Stimulated activated CD4-positive, alpha-beta T cell treated with anti-CD3 and anti-CD28 coated beads, Interleukin-15, amount 100 ng/mL, for 48 hours (primary cell): ENCODE measurements at places on chromosomes 5 and 9.

DNA sequence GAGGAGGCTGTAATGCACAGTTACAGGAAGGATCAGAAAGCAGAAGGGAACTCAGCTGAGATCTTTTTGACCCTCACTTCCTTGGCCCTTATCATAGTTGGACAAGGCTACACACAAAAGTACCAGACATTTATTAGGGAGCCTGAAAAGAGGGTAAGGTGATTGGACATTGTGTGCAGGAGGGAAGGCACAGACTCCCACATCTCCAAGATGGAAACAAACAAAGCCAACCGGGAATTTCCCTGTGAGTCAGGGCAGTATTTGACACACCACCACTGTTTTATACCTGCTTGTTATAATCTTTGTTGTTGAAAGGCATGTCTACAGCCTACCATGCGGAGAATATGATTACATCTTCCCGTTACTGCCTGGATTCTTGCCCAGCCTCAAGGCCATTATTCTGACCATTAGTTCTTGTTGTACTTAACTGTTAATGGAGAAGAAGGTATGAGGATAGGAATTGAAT, 3.0 kb upstream of the CCNG1 start:
- DNase-seq: no peak

DNA sequence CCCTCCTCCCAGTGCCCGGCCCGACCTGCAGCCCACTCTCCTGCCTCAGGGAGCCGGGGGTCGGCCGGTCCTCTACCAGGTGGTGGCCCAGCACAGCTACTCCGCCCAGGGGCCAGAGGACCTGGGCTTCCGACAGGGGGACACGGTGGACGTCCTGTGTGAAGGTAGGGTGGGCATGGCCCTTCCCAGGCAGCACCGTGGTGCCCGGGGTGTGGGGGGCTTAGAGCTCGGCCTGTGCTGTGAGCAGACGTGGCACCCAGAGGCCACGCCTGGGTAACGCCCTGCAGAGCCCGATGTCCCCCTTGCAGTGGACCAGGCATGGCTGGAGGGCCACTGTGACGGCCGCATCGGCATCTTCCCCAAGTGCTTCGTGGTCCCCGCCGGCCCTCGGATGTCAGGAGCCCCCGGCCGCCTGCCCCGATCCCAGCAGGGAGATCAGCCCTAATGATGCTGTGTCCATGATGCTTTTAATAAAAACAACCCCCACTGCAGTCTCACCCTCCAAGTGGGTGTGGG, 7.2 kb downstream of the ENTPD8 start:
- no peak for DNase-seq

GRCh38 chr9:74117731-74118130, 379.4 kb upstream of the RORB start:
- no peak for DNase-seq

GRCh38 chr9:128091571-128091970, 23.5 kb downstream of the SLC25A25 start:
- DNase-seq: no peak

DNA sequence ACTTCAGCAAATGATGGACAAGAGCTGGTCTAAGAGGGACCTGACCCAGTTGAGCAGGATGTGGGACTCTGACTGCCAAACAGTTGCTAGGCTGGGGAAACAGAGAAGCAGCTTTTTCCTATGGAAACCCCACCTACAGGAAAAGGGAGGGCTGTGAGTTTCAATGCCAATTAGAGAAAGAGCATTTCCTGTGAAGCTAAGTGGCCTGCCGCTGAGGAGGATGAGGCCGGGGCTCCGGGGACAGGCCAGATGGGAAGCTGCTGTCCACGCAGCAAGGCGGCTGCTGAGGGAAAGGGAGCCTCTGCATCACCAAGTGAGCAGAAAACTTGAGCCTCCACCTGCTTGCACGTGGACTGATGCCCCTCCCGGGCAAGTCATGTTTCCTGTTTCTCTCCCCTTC, at the start of gene PCDH12:
Gene PCDH12 (minus strand): TSS at position 90 of the 400 bp plus-strand sequence. CDS start 351 bp downstream, outside the sequence.
- DNase-seq: no peak

GRCh38 chr5:163790497-163790896, 285.1 kb downstream of the MAT2B start:
- DNase-seq: no peak

DNA sequence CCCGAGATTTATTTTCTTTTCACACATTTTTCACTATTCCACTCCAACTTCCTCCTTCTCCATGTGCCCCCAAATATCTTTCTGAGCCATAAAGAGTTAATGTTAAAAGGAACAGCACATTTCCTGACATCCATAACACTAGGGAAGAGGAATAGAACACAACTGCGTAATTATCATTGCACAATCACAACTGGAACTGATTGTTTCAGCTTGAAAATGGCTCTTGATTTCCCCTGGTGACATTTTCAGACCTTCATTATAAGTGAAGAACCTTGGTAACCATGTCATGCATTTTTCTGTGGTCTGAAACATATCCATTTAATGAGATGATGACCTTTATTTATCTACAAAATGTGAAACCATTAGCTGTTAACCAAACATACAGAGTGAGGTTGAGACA, 82.4 kb downstream of the PCSK1 start:
- DNase-seq: no peak

DNA sequence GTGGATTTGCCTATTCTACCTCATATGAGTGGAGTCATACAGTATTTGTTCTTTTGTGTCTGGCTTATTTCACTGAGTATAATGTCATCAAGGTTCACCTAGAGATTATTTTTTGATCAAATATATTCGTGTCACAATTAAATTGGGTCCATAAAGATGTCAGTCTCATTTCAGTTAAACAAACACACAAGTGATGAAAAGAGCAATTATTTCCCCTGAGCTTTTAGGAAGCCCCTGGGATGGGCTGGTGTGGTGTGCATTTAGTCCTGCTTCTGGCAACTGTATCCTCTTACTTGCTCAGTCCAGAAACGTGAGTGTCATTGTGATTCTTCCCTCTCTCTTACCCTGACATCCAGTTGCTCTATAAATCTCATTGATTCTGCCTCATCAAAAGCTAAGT, 52.8 kb upstream of the CARTPT start:
- no peak for DNase-seq

DNA sequence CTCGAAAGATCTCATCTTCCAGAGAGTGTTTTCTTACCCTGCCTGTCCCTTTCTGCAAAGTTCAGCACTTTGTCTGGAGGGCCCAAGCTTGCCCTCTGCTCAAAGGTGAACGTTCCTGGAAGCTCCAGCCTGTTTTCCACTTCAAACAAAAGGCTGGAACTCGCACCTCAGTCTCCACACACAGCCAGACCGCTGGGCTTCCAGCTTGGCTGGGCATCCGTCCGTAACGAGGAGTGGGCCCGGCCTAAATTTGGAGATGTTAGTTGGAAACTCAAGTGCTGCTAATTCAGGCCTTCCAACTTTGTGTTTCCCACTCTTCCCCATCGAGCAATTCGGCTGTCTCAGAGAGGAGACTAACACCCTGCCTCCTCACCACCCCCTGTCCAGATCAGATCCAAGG, 35.1 kb downstream of the FGF18 start:
- no peak for DNase-seq

DNA sequence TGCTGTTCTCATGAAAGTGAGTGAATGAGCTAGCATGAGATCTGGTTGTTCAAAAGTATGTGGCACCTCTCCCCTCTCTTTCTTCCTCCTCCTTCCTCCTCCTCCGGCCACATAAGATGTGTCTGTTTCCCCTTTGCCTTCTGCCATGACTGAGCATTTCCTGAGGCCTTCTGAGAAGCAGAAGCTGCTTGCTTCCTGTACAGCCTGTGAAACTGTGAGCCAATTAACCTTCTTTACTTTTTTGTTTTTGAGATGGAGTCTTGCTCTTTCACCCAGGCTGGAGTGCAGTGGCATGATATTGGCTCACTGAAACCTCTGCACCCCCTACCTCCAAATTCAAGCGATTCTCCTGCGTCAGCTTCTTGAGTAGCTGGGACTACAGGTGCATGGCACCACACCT, 6.1 kb downstream of the S100Z start:
- peak; percentile 11 for DNase-seq

DNA sequence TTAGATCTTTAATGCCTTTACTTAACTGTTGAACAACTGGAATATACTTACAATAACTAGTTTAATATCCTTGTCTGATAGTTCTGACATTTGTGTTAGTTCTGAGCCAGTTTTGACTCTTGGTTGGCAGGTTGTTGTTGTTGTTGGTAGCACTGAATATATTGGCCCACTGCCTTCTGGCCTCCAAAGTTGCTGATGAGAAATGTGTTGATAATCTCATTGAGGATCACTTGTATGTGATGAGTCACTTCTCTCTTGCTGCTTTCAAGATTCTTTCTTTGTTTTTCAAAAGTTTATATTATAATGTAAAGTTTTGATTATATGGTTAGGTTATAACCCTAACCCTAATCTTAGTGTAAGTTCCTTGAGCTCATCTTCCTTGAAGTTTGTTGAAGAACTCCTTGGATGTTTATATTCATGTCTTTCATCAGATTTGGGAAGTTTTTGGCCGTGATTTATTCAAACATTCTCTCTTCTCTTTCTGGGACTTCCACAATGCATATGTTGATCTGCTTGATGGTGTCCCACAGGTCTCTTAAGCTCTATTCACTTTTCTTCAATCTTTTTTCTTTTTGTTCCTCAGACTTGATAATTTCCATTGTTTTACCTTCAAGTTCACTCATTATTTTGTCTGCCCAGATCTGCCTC, 149.7 kb downstream of the FGF18 start:
- DNase-seq: no peak

- DNase-seq: no peak
Measured at GRCh38 chr9:93574091-93574899, 2.1 kb upstream of the PHF2 start.

DNA sequence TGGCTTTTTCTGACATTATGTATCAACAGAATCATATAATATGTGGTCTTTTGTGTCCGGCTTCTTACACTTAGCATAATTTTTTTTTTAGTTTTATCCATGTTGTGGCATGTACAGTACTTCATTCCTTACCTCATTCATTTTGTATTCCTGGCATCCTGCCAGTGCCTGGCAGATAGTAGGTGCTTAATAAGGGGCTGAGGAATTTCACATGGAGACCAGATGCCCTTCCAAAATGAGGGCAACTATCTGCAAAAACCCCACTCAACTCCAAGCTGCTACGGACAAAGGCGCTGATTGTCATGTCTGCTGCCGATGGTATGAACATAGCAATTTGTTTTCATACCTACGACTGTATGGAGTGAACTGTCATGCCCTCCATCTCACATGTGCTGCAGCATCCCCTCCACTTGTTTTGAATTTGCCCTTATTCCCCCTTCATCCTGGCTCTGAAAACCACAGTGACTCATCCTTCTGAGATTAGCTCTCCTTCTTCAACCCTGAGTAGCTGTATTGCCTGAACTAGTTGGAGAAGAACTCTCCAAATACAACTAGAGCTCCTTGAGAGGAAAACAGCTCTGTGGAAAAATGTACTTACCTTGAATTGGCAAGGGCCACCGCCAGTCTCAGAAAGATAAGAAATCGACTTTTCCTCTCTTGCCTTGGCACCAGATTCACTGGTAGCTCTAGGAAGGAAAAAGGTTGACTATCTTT, 41.3 kb upstream of the FOXE1 start:
- DNase-seq: no peak

GRCh38 chr5:33810491-33811120, 81.2 kb downstream of the ADAMTS12 start:
- no peak for DNase-seq

DNA sequence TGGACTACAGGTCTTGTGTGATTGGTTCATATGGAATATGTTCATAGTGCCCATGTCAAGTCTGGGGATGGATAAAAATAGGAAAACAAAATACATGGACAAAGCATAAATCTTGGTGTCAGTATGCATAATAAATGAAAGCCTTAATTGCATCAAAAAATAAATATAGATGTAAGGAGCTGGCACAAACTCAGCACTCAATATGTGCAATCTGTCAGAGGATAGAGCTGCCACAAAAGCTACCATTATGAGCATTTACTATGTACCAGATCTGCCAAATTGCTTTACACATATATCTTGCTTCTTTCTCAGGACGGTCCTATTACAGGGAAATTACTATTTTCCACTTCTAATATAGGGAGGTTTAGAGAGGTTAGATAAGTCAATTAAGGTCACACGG, 18.2 kb upstream of the TMED7 start:
- DNase-seq: no peak

DNA sequence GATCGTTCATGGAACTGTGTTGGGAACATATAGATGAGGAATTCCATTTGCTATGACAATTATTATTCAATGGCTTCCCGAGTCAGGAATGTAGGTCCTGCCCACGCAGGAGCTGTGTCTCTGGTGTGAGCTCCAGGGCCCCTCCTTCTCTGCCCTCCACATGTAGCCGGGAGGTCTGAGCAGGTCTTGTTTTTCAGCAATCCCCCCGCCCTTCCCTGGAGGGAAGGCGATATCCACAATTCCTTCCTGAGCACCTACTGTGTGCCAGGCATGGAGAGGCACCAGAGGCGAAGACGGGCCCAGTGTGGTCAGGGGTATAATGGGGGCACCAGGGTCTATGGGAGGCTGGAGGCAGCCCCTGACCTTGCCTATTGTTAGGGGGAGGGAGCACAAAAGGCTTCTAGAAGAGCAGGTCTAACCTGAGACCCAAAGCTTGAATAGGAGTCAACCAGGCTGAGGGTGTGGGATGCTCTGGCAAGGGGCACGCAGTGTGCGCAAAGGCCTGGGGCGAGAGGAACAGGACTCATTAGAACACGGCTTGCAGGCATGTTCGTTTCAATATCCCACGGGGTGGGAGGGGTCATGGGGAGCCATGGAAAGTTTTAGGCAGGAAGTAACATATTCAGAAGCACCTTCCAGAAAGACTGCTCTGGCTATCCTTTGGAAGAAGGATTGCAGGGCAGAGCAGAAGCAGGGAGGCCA, 154.9 kb downstream of the C9orf50 start:
- no peak for DNase-seq

DNA sequence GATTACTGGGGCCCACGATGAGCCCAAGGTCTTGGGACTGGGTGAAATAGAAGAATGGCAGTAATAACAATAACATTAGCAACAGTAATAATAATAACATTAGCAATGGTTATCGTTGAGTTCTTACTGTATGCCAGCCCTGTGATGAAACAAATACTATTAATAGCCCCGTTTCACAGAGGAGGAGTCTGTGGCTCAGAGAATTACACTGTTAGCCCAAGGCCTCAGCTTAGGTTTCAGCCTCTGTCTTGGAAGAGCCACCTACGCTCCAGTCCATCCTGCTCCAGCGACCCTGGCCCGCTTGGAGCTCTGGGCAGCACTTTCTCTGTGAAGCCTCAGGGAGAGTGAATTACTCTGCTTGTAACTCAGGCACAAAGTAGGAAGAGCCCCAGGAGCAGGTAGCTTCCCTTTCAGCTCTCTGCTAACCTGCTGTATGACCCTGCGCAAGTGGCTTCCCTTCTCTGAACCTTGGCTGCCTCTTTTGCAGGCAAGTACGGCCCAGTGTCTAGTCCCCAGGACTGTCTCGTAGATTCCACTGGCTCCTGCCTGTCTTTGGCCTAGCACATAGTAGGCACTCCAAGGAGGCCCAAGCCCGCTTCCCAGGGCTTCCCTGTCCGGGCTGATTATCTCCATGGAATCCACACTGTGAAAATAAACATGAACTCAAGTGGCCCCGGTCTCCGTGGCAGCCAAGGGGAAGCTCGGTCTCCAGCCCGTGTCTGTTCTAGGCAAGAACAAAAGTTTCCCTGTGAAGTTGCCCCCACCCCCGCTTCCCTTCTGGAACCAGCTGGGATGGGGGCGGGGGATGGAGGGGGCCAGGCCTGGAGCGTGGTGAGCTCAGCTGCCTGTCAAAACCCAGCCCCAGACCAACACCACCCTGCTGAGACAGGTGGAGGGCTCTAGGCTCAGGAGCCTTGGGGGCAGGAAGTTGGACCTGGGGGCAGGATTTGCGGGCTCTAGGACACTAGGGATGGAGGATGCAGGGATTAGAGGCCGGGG, 26.2 kb upstream of the LMX1B start:
- DNase-seq: no peak
